ENCODE measurements at places on chromosomes 3 and 15.

- DNase-seq = no peak
Observed at GRCh38 chr3:6803619-6804018, 57.3 kb upstream of the GRM7 start.

- peak; percentile 5 for DNase-seq
Observed at GRCh38 chr15:39426552-39427532, 154.0 kb upstream of the THBS1 start.

DNA sequence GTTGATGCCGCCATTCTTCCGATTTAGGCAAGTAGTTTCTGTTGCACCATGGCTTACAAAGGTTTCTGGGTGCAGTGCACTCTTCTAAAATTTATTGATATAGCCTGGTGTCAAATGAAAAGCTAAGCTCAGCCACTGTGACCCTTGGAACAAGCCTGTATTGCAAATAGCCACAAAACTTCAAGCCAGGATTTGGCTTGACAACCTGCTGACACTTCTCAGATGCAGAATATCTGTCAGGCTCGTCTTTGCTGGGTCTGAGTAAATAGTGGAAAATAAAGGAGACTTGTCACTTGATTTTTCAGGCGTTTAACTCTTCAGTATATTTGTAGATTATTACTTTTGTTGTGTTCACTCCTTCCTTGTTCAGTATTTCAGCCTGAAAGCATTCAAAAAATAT, 871.8 kb downstream of the OTOL1 start:
- no peak for DNase-seq

- DNase-seq = no peak
Observed at GRCh38 chr3:151900460-151900859, 27.0 kb downstream of the SUCNR1 start.

GRCh38 chr3:33016846-33017405, 65.5 kb downstream of the CCR4 start:
- no peak for DNase-seq

DNA sequence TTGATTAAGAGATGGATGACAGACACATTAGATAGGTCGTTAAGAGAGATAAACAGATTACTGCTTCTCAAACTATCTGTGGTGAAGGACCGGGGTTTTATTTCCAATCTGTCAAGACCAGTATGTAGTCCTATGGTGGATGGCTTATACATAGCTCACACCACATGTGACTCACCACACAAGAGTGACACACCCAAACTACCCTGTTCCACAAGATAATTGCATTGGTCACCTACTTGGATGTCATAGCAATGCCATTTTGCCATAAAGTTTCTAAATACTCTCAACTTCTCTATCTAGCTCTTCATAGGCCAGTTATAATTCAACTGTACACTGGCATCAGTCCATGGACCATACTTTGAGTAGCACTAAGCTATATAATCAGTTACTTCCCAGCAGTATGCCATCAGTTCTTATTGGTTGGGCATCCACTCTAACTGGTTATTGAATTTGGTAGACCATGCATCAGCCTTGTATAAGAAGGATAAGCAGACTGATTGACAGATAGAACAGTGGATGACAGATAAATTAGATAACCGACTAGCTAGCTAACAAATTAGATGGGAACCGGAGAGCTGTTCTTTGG, 11.6 kb downstream of the WWTR1 start:
- no peak for DNase-seq

GRCh38 chr3:14959359-14959943, 12.1 kb downstream of the NR2C2 start:
- DNase-seq = no peak

DNA sequence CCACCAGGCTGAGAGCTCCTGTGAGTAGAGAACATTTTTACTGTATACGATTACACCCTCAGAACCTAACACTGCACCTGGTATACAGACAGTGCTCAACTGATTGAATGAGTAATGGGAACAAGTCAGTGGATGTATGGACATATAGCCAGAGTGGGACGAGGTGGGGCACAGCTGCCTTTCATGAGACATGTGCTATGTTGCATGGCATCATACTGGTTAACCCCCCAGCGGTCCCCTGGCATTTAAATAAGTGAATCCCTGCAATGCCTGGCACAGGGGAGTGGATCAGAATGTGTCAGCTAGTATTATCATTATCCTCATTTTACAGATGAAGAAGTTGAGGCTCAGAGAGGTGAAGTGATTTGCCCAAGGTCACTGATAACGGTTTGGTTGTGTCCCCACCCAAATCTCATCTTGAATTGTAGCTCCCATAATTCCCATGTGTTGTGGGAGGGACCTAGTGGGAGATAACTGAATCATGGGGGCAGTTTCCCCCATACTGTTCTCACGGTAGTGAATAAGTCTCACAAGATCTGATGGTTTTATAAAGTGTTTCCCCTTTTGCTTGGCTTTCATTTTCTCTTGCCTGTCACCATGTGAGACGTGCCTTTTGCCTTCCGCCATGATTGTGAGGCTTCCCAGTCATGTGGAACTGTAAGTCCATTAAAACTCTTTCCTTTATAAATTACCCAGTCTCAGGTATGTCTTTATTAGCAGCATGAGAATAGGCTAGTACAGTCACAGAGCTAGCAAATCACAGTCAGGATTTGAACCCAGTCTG, 56.0 kb upstream of the ATP2B2 start:
- no peak for DNase-seq

- DNase-seq = no peak
Observed at GRCh38 chr3:132595014-132595413, 2.1 kb upstream of the ACKR4 start.

DNA sequence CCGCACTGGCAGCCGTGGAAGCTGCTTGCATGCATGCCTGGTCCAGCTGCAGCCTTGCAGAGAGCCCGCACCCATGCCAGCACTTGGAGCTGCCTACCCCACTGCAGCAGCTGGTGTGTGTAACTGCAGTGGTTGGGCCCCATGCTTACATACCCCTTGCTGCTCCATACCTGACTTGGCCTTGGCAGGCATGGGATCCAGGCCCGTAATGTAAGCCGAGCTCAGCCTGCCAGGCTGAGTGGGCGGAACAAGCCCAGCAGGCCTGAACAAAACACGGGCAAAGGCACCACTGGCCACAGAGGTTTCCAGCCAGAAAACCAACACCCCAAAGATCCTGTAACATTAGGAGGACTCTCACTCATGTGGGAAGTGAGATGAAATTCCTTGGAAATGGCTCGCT, 48.3 kb downstream of the SLC6A20 start:
- DNase-seq = no peak

DNA sequence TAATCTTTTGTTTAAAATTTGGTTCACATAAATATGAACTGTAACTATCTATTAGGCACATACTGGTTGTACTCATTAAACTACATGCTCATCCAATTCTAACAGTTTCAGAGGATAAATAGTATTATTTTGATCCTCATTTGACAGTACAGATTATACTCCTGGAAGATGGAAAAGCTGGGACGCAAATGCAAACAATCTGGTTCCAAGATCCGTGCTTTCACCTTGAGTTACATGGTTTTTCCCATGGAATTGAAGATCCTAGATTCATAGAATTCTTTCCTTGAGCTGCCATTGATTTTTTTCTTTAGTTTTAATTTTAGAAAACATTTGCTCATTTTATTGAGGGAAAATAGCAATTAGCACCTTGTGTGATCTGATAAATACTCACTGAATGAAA, 285.8 kb downstream of the ROBO2 start:
- no peak for DNase-seq

DNA sequence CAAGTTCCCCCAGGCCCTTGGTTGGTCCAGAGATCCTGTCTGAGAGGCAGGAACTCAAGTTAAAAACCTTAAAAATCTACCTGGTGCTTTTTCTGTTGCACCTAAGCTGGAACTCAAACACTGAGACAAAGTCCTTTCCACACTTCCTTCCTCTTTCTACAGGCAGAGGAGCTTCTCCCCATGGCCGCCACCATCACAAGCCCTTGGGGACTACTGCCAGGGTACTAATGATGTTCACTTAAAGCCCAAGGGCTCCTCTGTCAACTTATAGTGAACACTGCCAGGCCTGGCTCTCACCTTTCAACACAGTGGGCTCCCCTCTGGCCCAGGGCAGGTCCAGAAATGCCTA, 26.0 kb downstream of the TM4SF18 start:
- no peak for DNase-seq

DNA sequence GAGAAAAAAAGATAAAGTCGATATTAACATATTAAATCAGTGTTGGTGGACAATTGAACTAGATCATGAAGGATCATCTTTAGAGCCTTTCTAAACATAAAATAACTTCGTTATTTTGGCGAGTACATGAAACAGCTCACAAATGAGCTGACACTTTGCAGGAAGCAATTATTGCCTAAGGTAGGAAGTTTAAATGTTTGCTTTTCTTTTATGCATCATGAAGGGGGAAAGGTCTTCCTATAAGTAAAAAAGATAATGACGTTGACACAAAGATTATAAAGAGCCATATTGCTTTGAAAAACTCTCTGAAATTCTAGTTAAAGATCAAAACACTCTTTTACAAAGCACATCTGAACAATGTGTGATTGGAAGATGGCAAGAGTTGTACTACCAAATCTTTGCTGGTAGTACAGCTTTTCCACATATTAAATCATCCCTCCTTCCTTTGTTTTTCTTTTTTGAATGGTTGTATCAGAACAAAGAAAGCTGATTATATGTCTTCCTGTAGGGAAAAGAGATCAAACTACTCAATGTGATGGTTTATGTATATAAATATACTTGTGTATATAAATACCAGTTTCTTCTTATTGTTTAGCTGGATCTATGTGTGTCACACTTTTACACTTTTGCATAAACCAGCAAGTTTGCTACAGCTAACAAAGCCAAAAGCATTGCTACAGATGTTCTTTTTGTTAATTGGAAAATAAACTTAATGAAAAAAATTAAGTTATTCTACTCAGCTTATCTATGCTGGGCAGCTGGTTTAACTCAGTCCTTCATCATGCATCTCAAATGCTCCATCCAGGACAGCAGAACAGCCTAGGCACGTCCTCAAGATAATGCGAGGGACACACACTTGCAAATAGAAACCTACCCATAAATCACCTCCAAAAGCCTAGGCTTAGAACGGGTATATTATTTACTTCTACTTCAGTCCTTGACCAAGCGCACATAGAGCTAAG, 850.8 kb upstream of the ROBO1 start:
- no peak for DNase-seq

GRCh38 chr3:80187981-80188380, 420.2 kb upstream of the ROBO1 start:
- no peak for DNase-seq

GRCh38 chr3:56610669-56611335, 53.8 kb downstream of the CCDC66 start:
- DNase-seq = no peak

Measured in activated T-helper 1 cell treated with anti-CD3 and anti-CD28 coated beads, Interleukin-2, amount 50 U/mL, for 16 hours (primary cell).